A172 (cell line): ENCODE measurements at places on chromosomes 13 and 19. TPM values are rescaled to one million over a fixed set of nuclear protein-coding genes. Genes with fewer than 3 reads are reported as not detected.

DNA sequence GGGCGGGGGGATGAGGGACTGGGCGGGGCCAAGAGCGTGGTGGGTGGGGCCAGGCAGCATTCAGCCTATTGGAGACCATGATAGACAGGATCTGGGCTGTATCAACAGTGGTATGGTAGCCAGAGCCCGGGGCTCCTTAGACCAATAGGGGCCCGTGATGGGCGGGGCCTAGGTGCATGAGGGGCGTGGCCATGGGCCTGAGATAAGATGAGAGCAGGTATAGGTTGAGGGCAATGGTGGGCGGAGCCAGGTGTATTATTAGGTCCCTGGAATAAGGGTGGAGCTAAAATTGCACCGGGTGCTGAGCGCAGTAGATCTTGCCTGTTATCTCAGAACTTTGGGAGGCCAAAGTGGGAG lies 5.3 kb downstream of the ABCA7 start:
- DNase-seq = peak; percentile 69

DNA sequence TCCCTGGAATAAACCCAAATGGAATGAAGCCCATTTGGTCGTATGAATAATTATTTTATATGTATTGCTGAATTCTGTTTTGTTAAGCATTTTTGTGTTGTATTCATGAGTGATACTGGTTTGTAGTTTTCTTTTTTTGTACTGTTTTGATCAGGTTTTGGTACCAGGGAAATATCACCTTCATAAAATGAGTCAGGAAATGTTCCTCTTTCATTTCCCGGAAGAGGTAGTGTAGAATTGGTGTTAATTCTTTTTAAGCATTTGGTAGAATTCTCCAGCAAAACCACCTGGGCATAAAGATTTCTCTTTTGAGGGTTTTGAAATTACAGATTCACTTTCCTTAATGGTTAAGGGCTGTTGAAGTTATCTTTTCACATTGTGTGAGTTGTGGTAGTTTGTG lies 13.3 kb downstream of the SPATA13 start:
- DNase-seq = no peak

GRCh38 chr13:78401873-78402707 lies 201.3 kb downstream of the POU4F1 start:
- DNase-seq = no peak

The LGALS4 gene
- total RNA-seq = not detected in 2 replicates

The PSPN gene
- total RNA-seq = 1.8 and 2.3 TPM in 2 replicates

DNA sequence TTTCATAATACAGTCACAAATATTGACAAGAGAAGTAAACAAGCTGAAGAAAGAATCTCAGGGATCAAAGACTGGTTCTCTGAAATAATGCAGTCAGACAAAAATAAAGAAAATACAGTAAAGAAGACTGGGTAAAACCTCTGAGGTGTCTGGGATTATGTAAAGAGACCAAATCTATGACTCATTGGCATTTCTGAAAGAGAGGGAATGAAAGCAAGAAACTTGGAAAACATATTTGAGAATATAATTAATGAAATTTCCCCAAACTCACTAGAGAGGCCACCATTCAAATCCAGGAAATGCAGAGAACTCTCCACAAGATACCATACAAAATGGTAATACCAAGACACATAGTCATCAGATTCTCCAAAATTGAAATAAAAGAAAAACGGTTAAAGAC lies 53.0 kb upstream of the GPC6 start:
- no peak for DNase-seq

DNA sequence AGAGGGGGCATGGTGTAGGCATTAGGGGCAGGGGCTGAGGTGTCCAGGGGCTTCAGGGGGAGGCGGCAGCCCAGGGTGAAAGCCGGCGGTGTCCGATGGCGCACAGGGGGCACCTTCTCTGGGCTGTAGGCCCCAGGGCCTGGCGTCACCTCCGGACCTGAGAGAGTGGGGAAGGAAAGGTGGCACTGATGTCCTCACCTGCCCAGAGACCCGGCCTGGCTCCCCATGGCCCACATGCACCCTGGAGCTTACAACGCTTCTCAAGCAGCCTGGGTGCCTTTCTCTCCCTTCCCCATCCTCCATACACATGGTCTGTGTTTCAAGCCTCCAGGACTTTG lies 3.3 kb upstream of the SHC2 start:
- DNase-seq = no peak

GRCh38 chr13:93038187-93038586 lies 188.4 kb upstream of the GPC6 start:
- no peak for DNase-seq

DNA sequence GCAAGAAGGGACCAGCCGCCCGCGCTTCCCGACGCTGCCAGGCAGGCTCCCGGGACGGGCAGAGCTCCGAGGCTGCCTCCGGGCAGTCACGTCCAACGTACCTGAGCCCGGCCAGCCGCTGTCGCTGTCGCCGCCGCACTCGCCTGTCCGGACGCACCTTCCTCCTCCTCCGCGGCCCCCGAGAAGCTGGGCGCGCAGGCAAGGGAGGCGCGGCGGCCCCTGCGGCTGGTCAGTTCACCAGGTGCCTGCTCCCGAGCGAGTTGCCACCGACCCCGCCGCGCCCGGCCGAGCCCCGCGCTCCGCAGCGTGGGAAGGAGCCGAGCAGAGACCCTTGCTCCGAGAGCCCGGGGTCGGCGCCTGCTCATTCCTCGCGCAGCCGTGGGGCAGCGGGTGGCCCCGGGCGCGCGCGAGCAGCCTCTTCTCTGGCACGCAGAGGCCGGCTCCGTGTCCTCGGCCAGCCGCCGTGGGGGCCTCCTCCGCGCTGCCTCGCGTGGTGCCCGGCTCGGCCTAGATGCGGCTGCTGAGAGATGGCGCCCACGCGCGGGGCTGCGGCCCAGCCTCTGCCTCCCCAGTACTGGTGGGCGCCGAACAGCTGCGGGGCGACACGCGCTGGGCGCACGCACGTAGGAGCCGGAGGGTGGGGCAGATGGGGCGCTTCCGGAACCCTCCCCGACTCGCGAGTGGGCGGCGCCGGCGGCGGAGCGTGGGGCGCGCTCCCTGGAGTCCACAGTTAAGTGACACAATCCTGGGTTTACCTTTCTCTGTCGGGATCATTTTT lies 419.4 kb downstream of the UQCRFS1 start:
- DNase-seq = no peak

- DNase-seq = peak; percentile 94
These were observed 531.3 kb downstream of the RFC3 start for GRCh38 chr13:34349091-34349722.

DNA sequence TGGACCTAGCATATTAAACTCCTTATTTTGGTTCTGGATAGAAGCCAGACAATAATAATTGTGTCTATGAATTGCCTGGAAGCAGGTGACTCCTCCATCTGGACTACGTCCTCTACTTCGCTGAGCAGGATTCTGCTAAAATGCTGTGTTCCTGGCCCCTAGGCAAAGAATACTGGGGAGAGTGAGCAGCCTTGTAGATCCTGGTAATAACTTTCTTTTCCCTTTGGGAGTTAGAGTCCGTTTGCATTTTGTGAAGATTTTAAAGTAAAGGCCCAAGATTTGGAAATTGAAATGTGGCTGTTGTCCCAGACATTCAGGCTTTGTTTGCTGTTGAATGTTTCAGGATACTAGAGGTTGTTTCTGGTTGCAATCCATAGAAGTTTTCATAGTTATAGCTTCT lies 511.9 kb upstream of the KLF12 start:
- DNase-seq = no peak

GRCh38 chr13:102012299-102013293 lies 389.3 kb downstream of the FGF14 start:
- no peak for DNase-seq

The SMIM44 gene
- total RNA-seq = not detected in 2 replicates

- DNase-seq = no peak
These were observed 822.9 kb upstream of the PRR20A start for GRCh38 chr13:56317841-56318240.

DNA sequence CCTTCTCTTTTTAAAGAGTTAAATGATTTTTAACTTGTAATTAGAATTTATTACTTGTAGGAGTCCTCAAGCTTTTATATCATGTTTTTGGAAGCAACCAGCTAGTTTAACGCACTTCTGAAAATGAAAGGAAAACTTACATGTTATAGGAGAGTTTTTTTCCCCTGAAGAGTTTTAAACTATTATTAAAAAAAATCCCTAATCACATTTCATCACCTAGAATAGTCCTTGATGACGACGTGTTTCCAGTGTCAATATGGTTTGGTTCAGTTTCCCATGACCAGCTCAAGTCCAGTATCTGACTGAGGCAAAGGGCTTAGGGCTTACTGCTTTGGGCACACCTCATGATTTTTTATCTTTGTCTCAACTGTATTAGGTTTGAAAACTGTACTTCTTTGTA lies 36.0 kb downstream of the URI1 start:
- DNase-seq = no peak

The PNMA8B gene
- total RNA-seq = not detected in 2 replicates

- no peak for DNase-seq
These were observed 6.5 kb upstream of the PTOV1 start for GRCh38 chr19:49844138-49845095.

GRCh38 chr13:95862408-95862807 lies 185.5 kb downstream of the DNAJC3 start:
- DNase-seq = peak; percentile 14

The PTGER1 gene
- total RNA-seq = 0.29 TPM in 1 of 2 replicates, not detected in the other

DNA sequence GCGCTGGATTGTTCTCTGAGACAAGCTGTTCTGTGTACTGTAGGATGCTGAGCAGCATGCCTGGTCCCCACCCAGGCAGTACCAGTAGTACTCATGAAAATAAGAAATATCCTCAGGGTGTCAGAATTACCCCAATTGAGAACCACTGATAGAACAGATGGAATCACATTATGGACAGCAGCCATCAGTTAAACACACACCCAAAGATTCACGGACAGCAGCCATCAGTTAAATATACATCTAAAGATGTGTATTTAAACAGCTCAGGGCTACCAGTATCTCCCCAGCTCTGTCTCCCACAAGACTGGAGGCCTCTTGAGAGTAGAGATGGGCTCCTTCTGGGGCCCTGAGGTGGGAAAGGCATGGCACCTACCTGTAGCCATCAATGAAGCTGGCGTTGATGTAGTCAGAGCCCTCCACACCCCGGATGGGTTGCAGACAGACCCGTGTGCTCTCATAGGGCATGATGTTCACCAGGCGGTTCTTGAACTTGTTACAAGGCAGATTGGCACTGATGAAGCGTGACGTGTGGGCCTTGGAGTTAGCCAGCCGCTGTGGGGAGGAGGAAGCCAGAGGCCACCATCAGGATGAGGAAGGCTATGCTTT lies 129.3 kb downstream of the PTPRS start:
- no peak for DNase-seq

The ZNF738 gene
- 4.9 and 11.2 TPM in 2 replicates for total RNA-seq

The ARHGEF18 gene
- 29.0 and 35.7 TPM in 2 replicates for total RNA-seq

The PLPPR2 gene
- total RNA-seq = 15.7 and 19.4 TPM in 2 replicates

The CNOT3 gene
- total RNA-seq = 21.1 and 25.5 TPM in 2 replicates

The PSMD8 gene
- total RNA-seq = 447 and 579 TPM in 2 replicates

The LRRC63 gene
- 0.22 and 0.29 TPM in 2 replicates for total RNA-seq

DNA sequence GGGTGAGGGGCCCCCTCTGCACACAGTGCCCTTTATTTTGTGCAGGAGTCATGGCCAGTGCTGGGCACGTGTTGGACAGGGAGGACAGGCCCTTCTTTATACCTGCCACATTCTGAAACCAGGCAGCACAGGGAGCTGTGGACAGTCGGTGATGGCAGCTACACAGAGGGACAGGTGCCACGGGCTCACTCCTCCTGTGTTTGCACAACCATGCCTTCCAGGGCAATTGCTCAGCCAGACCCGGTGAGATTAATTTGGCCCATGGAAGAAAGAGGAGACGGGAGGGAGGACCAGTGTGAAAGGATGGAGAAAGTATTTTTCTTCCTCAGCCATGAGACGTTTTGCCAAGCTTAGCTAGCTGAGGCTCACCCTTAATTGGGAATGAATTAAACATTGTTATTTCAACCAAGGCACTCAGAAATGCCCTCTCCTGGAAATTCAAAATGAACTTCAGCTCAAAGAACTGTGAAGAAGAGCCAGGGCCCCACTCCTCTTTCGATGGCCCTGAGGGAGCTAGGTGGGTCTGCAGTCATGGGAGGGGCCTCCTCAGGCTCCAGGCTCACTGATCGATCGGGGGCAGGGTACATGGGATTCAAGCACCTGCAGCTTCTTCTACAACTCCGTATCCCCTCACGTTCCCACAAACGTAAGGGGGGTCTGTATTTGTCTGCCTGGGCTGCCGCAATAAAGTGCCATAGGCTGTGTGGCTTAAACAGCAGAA lies 41.2 kb downstream of the SHISA2 start:
- no peak for DNase-seq

- DNase-seq = no peak
These were observed 10.6 kb upstream of the LRRC25 start for GRCh38 chr19:18408053-18408476.

The SBK2 gene
- total RNA-seq = 0.38 TPM in 1 of 2 replicates, not detected in the other

- no peak for DNase-seq
These were observed 43.0 kb downstream of the RAB20 start for GRCh38 chr13:110518571-110518970.

- no peak for DNase-seq
These were observed 288.0 kb upstream of the TMTC4 start for GRCh38 chr13:100962585-100962984.

The POU4F1 gene
- total RNA-seq = not detected in 2 replicates

GRCh38 chr19:3987619-3988371 lies 2.5 kb upstream of the EEF2 start:
- peak; percentile 82 for DNase-seq

DNA sequence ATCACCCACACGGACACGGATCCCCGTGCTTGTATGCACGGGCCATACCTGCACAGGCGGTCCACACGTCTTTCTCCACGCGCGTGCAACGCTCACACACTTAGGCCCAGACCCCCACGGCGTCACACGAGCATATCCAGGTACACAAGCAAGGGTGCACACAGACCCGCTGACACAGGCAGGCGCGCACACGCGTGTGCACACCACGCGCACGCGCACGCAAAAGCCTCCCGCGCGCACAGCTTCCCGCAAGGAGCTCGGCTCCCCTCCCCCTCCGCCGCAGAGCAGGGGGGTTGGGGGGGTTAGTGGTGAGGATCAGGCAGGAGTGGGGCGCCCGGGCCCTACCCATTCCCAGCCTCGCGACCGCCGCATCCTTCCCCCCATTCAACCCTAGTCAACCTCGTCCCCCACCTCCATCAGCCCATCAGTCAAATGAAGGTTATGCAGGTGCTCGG lies 407 bp downstream of the RAB3A start:
- DNase-seq = no peak

DNA sequence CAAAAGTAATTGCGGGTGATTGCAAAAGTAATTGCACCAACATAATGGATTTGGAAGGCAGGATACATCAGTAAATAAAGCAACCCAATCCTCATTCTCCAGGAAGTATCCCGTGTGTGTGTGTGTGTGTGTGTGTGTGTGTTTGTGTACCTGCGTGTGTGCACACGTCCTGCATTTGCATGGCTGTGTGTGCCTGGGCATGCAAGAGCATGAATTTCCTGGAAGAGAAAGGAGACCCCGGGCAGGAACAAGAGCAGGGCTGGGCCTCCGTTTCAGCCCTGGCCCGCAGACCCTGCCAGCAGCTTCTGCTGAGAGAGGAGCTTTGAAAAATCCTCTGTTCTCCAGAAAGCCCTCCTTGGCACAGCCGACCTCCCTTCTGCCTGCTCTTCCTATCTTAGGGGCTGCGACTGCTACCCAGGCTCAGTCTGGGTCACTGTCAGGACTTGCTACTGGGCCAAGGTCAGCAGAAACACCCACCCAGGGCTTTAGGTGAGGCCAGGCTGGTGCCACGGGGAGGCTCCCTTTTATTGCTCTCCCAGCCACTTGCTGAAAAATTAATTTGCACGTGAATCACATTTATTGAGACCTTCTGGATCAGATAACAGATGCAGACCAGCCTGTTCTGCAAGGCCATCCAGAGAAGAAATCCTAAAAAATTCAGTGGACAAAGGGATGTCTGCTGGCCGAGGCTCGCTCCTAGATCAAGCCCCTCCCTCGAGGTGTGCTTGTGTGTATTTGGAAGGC lies 258.3 kb downstream of the ZNF536 start:
- no peak for DNase-seq

The PLVAP gene
- total RNA-seq = not detected in 2 replicates
